ENCODE measurements at places on chromosomes 6 and 20. TPM values are rescaled to one million over a fixed set of nuclear protein-coding genes. Genes with fewer than 3 reads are reported as not detected.

The CALHM4 gene
- not detected for total RNA-seq

The PNISR gene
- total RNA-seq = 192 TPM

The SHLD1 gene
- 2.9 TPM for total RNA-seq

The MUC22 gene
- total RNA-seq = not detected

DNA sequence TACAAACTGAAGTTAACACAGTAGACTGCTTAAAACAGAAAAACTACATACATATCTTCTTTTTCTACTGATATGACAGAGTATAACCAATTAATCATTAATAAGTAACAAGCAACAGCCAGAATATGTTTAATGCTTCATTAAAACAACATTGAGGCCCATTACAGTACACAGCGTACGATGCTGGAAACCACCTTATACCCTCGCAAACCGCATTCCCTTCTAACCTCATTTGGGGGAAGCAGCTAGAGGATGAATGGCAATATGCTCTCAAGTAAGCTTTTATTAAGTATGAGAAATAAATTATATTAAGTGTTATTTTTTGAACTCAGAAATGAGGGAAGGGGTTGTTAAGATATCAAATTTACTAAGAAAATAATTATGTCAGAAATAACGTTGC, 142.4 kb downstream of the GMDS start:
- H3K4me3 ChIP-seq = no peak overlapping the region
- DNase-seq = no peak
- H3K27me3 ChIP-seq = no peaks in the 10 kb centered on the region

DNA sequence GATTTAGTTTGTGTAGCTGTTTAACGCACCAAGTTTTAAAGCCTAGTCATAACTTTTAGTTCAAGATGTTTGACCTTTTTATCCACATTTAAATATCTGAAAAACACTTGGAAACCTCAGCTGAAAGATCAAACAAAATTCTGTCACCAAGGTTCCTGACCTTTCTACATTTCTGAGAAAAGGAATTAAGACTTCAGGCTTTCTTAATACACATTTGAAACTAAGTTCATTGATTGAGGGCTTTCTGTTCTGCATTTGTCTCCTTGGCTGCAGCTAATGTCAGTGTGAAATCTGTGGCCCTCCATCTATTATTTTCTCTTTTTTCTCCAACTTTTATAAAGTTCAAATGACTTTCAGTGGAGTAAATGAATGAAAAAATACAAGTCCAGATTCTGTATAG, 22.7 kb upstream of the FBXL4 start:
- no peak overlapping the region for H3K4me3 ChIP-seq
- DNase-seq = no peak
- H3K27me3 ChIP-seq = no peaks in the 10 kb centered on the region

The EGFL8 gene
- 20.7 TPM for total RNA-seq

DNA sequence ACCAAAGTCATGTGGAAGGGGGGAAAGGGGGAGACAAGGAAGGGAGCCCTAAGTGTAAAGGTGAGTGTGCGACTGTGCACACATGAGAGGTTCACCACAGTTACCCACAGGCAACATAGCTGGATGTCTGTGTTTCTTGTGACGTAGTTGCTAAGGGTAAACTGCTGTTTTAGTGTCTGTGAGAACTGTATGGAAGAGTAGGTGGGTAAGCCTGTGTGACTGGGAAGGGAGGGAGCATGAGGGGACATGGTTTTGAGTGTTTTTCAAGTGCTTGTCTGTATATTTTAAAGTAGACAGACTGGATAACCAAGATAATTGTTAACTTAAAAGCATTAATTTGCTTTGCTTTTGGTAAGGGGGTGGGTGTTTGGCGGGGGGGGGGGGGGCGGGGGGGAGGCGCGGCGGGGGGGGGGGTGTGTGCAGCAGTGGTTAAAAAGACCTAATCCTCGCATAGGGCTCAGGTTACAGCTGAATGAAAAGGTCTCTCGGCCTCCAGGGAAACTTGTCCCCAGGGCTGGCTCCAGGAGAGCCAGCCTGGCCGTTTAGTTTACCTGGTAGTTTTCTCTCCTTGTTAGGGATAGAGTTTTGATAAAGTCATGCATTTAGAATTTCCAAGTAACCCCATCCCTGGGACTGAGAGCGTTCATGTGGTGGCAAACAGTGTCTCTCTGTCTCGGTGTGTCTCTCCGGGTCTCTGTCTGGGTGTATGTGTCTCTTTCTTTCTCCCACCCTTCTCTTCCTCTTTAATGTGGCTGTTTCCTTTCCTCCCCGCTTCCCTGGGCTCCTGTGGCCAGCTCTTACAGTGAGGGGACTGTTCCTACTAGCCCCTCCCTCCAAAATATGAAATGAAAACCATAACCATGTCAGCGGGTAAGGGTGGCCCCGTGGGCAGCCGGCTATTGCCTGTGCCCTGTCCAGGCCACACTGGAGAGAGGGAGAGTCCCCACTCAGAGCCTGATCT, 3.4 kb downstream of the SCUBE3 start:
- no peaks in the 10 kb centered on the region for H3K27me3 ChIP-seq
- peaks cover 27% of the 10 kb centered on the region for H3K4me1 ChIP-seq
- H3K36me3 ChIP-seq = no peaks in the 10 kb centered on the region
- peak overlapping the region; percentile 79 for H3K27ac ChIP-seq
- no peak for DNase-seq

DNA sequence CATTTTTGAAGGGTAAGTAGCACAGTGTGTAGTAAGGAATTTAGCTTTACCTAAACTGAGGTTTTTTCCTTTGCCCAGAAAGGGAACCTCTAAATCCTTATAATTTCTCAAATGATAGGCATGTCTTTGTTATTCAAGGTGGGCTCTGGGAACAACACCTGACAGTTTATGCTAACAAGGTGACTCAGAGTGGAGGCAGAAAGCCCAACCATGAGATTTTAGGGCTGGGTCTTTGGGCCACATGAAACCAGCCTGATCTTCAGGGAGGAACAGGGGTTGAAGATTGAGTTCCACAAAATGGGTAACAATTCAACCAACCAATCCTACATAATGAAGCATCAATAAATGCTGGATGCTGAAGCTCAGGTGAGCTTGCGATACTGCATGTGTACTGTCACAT, 46.6 kb downstream of the PRSS35 start:
- DNase-seq = no peak
- H3K36me3 ChIP-seq = no peaks in the 10 kb centered on the region
- no peaks in the 10 kb centered on the region for H3K27me3 ChIP-seq
- no peak overlapping the region for H3K27ac ChIP-seq

The TTPAL gene
- 7.6 TPM for total RNA-seq

DNA sequence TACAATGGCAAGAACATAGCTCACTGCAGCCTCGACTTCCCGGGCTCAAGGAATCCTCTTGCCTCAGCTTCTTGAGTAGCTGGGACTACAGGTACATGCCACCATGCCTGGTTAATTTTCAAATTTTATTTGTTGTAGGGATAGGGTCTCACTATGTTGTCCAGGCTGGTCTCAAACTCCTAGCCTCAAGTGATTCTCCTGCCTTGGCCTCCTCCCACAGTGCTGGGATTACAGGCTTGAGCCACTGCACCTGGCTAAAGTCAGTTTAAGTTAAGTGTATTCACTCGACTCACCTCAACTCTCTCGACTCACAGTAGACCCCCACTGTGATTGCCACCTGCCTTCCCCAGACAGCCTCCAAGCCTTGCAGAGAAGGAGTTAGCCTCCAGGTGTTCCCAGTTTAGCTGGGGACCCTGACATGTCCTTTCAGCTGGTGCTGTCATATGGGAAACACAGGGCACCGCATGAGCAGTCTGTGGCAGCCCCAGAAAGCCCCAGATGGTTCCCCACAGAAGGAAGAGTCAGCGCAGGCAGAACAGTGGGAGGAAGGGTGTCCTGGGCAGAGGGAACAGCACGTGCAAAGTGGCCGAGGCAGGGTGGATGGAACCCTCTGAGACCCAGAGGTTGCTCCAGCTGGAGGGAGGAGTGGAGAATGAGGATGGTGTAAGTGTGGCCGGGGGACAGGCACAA, 40.4 kb downstream of the CEBPB start:
- H3K36me3 ChIP-seq = no peaks in the 10 kb centered on the region
- H3K4me1 ChIP-seq = no peaks in the 10 kb centered on the region
- no peak overlapping the region for H3K4me3 ChIP-seq
- no peak for DNase-seq
- H3K27ac ChIP-seq = no peak overlapping the region
- no peaks in the 10 kb centered on the region for H3K27me3 ChIP-seq

DNA sequence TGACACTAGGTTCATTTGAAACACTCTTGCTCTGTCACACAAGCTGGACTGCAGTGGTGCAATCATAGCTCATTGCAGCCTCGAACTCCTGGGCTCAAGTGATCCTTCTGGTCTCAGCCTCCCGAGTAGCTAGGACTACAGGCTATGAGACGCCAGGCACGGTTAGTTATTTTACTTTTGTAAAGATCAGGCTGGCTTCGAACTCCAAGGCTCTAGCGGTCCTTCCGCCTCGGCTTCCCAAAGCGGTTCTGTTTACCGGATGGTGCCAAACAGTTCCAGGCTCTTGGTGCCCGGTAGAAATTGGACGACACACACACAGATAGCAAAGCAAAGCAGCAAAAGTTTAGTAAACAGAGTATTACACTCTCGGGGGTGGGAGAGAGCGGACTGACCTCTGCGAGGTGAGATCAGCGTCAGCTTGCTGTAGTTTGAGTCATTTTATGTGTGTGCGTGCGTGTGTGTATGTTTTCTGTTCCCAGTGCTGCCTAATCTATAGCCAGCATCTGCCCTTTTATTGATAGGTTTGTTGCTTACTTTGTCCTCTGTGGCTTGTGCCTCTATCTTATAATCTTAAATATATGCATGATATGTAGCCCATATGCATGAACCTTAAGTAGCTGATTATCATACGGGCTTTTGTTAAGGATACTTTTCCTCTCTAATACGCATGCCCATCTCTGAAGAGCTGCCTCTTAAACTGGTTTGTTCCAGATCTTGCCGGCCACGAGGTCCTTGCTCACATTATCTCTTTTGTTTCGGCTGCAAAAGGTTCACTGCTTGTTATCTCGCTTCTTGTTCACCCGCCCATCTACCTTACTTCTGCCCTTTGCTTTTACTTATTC, 75.2 kb downstream of the OR2B2 start:
- H3K27me3 ChIP-seq = no peaks in the 10 kb centered on the region
- no peaks in the 10 kb centered on the region for H3K36me3 ChIP-seq
- no peak for DNase-seq
- peak overlapping the region; percentile 67 for H3K4me3 ChIP-seq
- H3K27ac ChIP-seq = peak overlapping the region; percentile 69
